ENCODE measurements at places on chromosomes 6 and 20.

DNA sequence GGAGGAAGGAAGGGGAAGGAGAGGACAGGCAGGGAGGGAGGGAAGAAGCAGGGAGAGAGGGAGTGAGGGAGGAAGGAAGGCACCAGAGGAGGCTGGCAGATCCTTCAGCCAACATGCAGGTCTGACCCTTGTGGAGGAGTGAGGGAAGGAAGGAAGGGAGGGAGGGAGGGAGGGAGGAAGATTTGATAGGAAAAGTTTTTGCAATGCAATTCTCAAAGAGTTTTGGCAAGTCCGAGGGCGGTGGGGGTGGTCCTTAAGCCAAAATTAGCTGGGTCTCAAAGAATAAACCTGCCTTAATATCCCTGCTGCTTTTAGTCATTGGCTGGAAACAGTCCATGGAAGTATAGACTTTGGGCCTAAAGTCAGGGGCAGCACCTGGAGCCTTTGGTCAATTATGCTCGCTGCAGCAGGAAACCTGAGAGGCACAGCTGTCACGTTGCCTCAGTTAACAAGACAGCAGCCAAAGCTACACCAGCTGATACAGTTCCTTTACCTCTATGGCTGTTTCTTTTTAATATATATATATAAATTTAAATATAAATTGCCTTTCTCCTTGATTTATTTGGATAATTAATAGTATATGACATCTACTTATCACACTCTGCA is 115.7 kb upstream of the RALGAPA2 start:
- DNase-seq, result no peak

DNA sequence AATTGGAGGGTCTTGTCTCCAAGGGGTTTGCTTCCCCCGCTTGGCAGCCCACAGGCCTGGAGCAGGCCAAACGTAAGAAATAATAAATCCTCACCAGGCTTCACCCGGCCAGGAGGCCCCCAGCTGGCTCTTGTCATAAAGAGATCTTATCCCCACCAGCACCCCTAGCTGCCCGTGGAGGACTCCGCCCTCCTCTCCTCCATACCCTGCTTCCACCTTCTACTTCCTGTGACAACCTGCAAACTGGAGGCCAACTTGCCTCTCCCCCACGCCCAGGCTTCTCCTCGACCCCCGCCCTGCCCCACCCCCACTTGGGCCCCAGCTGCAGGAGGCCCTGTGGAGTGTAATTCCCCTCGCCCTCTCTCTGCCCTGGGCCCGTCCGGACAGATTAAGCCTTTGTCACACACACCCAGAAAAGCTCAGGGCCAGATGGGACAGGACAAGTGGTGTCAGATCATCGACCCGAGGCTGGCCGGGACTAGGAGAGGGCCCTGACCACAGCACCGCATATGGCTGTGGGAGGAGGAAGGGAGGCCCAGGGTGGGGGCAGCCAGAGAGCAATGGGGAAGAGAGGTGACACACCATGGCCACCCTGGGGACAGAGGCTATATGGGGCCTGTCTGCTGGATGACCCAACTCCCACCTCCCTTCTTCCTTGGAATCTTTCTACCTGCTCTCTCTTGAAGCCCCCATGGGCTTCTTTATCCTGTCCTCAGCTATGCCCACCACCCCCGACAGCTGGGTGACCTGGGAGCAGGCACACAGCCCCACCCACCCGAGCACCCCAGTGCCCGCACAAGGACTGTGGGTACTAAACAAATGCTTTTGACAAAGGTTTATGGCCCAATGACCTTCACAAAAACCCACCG is 3.9 kb downstream of the NOL4L start:
- DNase-seq, result no peak

DNA sequence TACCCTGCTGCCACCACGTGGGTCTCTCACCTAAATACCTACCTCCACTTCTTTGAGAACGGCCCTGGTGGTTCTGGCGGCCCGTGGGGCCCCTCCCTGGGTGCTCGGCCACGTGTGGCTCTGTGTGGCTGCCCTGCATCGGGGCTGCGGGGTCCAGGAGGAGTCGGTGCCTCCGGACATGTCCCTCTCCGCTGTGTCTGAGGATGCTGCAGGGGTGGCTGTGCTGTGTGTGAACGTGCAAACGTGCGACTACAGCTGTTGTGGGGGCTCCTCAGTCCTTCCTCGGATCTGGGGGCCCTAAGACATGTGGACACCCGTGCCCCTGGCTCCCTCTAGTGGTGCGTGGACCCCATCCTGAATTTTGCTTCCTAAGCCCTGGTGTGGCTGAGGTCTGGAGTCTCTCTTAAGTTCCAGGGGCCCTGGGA is 691.8 kb downstream of the QKI start:
- no peak for DNase-seq

DNA sequence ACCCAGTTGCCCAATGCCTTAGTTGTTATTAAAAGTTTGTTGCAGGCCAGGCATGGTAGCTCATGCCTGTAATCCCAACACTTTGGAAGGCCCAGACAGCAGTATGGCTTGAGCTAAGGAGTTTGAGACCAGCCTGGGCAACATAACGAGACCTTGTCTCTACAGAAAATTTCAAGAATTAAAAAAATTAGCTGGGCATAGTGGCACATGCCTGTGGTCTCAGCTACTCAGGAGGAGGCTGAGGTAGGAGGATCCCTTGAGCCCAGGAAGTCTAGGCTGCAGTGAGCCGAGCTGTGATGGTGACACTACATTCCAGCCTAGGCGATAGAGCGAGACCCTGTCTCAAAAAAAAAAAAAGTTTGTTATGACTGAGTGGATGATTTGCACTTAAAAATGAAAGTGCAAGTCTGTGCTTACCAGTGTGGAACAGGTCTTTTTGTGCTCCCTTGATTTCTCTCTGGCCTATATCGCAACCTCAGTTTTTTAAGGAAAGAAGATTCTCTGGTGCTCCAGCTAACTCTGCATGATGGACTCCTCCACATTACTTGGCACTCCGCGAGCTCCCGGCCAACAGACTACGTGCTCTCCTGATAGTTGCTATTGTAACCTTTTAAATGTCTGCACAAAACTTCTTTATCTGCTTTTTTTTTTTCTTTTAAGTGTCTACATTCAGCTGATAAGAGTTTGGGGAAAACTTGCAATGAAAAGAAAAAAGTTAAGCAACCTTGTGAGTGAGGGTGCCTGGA is 22.1 kb downstream of the ZKSCAN3 start:
- DNase-seq, result no peak

DNA sequence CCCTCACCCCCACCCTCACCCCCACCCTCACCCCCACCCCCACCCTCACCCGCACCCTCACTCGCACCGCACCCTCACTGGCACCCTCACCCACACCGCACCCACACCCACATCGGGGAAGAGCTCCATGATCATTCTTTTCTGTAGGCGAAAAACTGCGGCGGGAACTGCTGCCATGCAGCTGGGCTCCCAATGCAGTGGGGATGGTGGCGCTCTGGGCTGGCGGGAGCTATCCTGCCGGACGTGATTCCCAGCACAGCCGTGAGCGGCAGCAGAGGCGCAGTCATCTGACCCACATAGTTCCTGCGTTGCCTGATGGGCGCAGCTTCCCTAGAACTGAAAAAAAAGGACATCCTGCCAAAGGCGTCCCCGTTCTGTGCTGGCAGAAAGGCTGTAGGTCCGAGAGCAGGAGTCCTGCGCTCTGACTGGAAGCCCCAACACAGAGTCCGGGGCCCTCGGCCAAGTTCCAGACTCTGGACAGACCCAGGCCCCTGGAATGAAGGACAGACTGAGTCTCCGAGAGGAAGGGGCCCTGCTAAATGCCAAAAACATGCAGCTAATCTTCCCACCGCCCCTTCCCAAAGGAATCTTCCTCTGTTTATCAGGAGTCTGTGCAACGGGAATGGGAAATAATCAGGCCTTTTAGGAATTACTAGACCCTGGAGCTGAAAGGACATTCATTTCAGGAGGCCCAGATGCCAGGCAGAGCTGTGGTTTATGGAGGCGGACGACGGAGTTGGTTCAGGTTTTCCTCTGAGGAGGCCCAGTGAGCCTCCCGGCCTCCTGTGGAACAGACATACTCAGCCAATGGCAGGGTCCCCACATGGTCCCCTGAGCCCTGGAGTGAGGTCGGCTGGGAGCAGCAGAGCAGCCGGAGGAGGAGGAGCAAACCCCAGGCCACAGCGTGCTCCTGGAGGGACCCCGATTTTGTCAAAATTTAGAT is 14.1 kb upstream of the TCFL5 start:
- DNase-seq, result no peak

GRCh38 chr6:917296-917695 is 224.4 kb upstream of the EXOC2 start:
- DNase-seq, result no peak

DNA sequence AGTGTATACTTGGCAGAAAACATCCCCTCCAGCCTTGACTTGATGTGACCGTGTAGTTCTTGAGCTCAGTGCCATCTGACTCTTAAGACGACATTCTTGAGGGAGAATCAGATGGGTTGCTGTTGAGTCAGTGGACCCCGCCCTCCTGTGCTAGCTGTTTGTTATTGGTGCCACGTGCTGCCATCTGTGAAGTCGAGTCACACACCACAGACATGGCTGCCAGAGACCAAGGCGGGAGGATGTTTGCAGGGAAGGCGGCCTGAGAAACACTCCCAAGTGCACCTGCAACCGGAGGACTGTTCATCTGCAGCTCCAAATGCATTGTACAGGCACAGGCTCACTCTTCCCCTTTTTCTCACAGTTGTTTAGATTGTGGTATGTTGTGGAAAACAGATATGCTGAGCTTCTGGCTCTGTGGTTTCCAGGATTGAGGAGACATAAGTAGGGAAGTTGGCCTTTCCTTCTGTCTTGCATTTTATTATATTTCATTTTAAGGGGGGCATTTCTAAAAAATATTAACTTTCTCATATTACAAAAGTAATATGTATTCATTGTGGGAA is 345.3 kb upstream of the ZFP64 start:
- no peak for DNase-seq

GRCh38 chr20:12175538-12175937 is 257.8 kb downstream of the BTBD3 start:
- no peak for DNase-seq

GRCh38 chr6:34819571-34820480 is 27.9 kb downstream of the BLTP3A start:
- no peak for DNase-seq
